ENCODE measurements at places on chromosomes 1 and 21.

- no peak for DNase-seq
Measured at GRCh38 chr1:44842862-44843655, at the start of gene PTCH2. TSS of gene PTCH2 (minus strand) at chr1:44843253. CDS start at chr1:44842932, 321 bp downstream.

GRCh38 chr1:11944358-11944931 is 9.9 kb downstream of the PLOD1 start:
- no peak for DNase-seq

GRCh38 chr1:74652711-74653139 is 20.9 kb downstream of the ERICH3 start:
- DNase-seq = no peak

DNA sequence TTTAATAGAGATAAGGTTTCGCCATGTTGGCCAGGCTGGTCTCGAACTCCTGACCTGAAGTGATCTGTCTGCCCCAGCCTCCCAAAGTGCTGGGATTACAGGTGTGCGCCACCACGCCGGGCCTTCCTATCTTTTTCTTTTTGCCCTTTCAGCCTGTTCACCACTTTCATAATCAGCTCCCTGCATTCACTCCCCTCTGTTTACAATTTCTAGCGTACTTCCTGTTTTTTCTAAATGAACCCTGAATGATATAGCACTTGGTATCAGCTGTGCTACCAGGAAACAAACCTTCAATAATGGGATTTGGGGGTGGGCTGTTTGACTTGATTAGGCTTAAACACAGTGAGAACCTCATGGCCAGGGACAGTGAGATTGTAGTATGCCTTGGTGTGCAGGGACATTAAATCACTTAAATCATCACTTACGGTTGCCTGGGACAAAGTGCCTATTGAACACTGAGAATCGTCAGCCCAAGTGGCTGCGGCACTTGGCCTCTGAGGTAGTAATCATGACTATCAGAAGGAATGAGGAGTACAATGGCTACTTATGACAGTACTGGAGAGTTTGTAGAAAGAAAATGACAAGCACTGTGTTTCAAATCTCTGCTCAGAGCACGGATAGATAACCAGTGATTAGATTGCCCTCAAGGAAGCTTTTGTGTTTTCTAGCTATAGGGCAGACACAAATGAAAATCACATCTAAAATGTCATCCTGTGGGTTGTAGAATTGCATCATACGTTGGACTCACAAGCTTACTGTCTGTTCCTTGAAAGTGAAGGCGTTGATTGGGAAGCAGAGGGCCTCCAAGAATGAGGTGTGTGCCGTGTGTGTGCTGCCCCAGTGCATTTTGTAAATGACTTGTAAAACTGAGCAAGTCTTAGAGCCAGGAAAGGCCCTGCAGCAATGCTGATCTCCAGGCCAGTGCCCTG is 661.8 kb downstream of the MATN1 start:
- DNase-seq = no peak
